Foreskin keratinocyte (primary cell): ENCODE measurements at places on chromosomes 12 and 14.

- no peak for DNase-seq
Measured at GRCh38 chr12:68628698-68629097, 18.0 kb downstream of the RAP1B start.

DNA sequence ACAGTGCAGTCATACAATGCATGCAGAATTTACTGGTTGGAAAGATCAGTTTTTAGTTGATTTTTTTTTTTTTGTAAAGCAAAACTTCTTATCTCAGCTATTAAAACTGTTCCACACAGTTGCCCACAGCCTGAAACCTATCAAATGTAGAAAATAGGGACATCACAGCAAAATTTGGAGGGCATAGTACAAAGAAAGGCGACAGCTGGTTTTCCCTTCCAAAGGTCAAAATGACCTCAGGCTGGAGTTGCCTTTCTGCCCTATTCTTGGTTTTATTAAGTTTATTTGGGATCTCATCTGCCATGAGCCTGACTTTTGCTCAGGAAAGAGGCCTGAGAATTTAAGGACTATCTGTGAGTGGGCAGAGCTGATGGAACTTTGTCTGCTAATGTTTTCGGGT is 28.5 kb downstream of the NOPCHAP1 start:
- DNase-seq = no peak

DNA sequence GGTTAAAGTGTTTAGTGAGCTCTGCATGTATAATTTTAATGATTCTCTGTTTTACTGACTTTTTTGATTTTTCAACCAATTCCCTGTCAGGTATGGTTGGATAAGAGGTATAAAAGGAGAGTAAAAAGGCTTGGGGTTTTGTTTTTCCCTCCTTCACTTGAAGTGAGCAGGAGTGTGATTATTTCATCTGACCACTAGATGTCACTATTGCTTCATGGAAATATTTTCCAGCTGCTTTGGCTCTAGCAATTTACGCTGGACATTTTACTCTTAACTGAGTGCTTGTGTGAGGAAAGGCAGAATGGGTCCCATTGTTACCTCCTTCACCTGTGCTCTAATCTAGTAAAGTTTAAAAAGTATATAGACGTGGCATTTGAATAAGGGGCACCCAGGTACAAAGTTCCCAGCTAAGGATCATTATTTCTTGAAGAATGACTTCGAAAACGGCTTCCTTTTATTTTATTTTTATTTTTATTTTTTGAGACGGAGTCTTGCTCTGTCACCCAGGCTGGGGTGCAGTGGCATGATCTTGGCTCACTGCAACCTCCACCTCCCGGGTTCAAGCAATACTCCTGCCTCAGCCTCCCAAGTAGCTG is 66.5 kb downstream of the TBC1D30 start:
- no peak for DNase-seq

- no peak for DNase-seq
Measured at GRCh38 chr14:54173802-54174201, 217.2 kb upstream of the BMP4 start.

DNA sequence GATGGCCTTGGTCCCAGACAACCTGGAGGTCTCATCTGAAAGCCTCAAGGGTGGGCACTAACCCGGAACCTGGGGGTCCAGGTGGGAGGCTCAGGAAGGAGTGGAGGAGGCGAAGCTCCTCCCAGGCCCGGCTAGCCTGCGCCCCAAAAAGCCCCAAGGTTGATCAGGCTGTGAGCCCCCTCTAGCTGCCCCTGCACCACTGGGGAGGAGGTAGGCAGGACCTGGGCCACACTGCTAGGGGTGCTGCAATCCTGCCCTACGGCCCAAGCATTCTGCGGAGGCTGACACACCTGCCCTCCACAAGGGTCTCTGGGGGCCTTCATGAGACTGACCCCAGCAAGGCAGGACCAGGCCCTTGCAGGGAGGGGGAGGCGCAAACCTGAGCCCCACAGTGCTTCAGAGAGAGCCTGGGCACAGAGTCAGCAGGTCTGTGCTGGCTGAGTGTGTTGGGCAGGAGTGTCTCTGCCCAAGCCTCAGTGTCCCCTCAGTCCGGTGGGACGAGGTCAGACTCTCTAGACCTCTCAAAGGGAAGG is 51.9 kb downstream of the CCDC85C start:
- DNase-seq = no peak

GRCh38 chr12:65490250-65490649 is 211.8 kb downstream of the MSRB3 start:
- DNase-seq = no peak

DNA sequence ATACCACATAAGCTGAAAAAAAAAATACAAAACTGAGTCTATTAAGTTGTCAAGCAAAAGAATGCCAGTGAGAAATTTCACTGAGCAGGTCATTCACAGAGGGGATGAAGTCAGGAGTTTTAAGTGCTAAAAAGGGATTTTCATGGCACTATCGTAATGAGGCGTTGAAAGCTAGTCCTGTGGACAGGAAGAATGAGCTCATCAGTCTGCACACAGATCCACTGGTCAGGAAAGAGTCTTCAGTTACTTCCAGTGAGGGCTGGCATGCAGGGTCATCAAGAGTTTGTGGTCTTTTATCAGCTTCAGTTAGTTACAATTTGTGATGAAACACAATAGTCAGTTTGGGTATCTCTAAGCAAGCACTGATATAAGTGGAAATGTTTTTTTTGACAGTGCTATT is 88.1 kb upstream of the WSCD2 start:
- no peak for DNase-seq

DNA sequence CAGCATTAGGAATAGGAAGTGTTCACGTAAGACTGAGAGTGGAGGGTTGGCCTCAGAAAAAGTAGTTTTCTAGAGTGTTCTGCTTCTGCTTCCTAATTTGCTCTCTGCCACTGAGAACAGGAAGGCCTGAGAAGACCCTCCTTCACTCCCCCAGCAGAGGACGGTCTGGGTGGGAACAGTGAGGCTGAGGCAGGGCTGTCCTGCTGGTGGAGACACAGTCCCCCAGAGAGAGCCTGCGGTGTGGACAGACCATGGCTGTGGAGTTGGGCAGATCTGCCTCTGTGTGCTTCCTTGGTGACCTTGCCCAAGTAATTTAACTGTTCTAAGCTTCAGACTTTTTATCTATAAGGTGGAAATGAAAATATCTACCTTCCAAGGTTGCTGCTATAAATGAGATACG is 182.3 kb downstream of the DACT1 start:
- DNase-seq = no peak

DNA sequence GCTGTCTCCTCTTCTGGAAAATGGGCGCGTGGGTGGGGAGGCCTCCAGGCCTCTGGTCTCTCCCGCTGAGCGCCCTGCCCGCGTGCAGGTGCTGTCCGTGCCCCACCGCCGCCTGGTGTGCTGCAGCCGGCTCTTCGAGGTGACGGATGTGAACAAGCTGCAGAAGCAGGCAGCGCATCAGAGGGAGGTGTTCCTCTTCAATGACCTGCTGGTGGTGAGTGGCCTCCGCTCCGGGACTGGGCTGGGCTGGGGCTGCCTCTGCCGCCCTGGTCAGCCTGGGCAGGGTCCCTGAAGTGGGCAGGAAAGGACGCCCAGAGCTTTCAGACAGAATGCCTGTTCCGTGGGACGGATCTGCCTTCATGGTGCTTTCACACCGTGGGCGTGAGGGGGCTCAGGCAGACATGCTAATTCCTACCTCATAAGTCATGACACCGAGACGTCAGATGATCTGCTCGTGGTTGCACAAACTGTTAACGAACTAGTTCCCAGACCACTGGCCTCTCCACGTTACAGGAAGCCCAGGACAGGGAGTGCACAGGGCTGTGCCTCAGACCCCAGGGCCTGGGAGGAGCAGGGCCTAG is 50.5 kb downstream of the SLC6A12 start:
- no peak for DNase-seq

- DNase-seq = no peak
Measured at GRCh38 chr12:74339211-74339610, 198.4 kb upstream of the ATXN7L3B start.

DNA sequence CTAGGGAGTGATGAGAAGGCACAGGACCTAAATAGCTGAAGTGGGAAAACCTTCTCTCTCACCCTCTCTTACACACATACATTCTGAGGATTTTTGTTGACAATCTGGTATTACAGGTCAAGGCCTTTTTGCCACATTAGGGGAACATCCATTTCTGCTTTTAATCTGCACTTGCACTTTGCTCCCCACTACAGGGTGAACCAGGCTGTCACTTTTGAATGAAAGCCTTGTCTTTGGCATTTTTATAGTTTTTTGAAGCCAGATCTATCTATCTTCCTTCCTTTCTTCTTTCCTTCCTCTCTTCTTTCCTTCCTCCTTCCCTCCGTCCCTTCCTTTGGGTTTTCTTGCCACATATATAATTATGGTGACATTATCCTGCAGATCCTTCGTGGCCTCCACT is 165.9 kb upstream of the OTX2 start:
- no peak for DNase-seq

DNA sequence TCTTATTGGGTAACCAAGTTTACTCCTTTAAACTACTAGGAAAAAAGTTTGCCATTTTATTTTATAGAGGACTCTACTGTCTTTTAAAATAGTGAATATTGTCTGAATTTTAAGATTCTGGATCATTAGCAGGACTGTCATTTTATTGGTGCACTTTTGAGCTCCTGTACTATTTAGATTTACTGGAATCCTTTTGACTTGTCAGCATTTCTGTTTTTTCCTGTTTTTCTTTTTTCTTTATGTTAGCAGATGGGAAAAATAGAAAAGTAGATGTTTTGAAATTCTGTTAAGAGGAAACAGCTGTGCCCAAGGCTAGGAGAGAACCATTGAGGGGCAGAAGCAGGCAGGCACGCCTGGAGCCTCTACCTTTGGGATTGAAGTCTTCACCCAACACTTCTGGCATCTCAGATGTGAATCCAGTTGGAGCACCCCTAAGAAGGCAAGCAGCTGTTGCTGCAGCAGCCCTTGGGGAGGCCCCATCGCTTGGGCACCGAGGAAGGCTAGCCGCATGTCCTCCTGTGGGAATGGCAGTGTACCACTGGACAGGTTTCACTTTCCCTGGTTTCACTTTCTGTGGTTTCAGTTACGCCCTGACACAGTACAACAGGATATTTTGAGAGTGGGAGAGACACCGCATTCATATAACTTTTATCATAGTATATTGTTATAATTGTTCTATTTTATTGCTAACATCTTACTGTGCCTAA is 11.5 kb downstream of the RIMKLB start:
- DNase-seq = no peak

DNA sequence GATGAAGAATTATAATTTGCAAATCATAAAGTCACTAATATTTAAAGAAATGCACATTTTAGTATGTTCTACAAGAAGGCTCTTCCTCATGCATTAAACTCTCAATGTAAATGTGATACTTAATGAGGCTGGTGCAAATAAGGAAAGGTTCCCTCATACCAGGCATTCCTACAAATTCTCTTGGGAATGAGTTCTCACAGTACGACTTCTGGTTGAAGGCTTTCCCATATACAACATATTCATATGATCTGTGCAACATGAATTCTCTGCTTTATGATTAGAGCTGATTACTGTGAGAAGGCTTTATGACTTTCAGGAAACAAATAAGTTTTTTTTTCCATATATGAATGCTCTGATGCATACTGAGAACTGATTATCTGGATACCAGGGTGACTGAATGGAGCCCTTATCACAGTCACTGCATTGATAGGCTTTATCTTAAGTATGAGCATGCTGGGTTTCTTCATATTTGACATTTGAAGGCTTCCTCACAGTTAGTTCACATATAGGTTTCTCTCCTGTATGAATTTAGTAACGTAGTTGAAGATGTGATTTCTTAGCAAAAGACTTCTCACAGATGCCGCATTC is 293.9 kb downstream of the RAD51B start:
- no peak for DNase-seq

GRCh38 chr12:52903285-52903854 is 1.5 kb downstream of the KRT8 start:
- peak; percentile 72 for DNase-seq

GRCh38 chr12:120757949-120758348 is 32.3 kb downstream of the ACADS start:
- DNase-seq = no peak

- DNase-seq = no peak
Measured at GRCh38 chr12:113802966-113803758, 163.0 kb downstream of the RBM19 start.

- DNase-seq = no peak
Measured at GRCh38 chr12:114976372-114976771, 292.4 kb upstream of the TBX3 start.
